ENCODE measurements at places on chromosomes 7 and 10. TPM values are rescaled to one million over a fixed set of nuclear protein-coding genes. Genes with fewer than 3 reads are reported as not detected.

Gene EN2
- not detected for total RNA-seq

Gene ENTPD7
- 26.0 TPM for total RNA-seq

Gene TAX1BP1
- total RNA-seq = 83.2 TPM

Gene EGR2
- total RNA-seq = 0.22 TPM

All from placental epithelial cell (primary cell).